ELF-1 (cell line): ENCODE measurements at places on chromosomes 12 and 14.

GRCh38 chr12:124685689-124686369, 118.4 kb upstream of the NCOR2 start:
- DNase-seq: peak; percentile 55

DNA sequence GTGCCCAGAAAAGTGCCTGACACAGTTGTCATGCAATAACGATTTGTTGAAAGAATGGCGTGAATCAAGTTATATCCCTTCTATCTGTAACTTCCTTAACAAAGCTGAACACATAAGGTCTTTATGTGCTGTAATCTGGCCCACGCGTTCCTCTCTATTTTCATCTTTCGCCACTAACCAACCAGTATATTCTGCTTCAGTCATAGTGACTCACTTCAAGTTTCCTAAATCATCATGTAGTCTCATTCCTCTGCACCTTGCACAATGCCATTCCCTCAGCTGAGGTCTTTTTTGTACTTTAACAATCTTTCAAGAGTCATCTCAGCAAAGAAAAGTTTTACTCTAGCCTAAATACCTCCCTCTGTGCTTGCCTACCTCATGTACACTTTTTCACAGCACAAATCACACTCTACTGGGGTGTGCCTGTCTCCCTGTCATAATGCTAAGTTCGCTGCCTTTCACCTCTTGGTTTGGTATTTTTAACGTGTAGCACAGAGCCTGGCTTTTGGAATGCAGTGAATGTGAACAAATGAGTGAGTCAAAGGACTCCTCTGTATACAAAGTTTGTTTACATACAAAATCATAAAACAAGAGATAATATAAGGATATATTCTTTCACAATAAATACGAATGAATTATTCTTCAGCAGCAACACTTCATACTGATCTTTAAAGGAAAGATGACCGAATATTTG, 2.9 kb upstream of the CMAS start:
- no peak for DNase-seq

GRCh38 chr12:38713294-38713693, 192.1 kb downstream of the CPNE8 start:
- DNase-seq: no peak

GRCh38 chr12:47102406-47102805, 22.6 kb upstream of the AMIGO2 start:
- DNase-seq: no peak

DNA sequence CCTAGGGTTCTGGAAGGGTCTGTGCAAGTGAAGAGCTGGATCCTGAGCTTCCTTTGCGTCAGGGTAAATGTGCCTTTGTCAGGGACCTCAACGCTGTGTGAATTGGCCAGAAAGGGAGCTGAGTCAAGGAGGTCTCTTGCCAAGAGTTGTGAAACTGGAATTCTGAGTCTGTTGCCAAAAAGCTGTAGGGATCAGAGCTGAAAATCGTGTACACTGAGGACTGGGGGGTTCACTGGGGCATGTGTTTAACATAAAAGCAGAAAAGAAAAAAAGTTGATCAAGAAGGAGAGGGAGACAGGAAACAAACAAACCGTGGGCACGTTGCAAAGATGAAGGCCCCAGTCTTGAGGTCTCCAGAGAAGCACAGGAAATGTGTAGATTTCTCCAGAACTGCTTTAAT, 1081.5 kb downstream of the VRK1 start:
- no peak for DNase-seq

GRCh38 chr14:95267306-95267705, 52.4 kb downstream of the CLMN start:
- no peak for DNase-seq

DNA sequence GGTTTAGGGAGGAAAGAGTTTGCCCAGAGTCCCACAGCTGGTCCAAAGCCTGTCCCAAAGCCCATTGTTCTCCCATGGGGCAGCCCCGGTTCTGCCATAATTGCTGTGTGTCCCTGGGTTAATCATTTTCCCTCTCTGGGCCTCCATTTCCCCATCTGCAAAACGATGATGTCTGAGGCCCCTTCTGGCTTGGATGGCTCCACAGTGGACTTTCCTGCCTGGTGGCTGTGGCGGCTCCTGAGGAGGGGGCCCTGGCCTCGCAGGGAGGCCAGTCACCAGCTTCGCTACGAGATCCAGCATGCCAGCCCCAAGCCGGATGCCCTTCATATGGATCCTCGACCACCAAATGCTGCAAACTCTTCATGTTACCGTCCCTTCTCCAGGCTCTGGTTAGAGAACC, 37.5 kb upstream of the PPP1R13B start:
- DNase-seq: no peak

DNA sequence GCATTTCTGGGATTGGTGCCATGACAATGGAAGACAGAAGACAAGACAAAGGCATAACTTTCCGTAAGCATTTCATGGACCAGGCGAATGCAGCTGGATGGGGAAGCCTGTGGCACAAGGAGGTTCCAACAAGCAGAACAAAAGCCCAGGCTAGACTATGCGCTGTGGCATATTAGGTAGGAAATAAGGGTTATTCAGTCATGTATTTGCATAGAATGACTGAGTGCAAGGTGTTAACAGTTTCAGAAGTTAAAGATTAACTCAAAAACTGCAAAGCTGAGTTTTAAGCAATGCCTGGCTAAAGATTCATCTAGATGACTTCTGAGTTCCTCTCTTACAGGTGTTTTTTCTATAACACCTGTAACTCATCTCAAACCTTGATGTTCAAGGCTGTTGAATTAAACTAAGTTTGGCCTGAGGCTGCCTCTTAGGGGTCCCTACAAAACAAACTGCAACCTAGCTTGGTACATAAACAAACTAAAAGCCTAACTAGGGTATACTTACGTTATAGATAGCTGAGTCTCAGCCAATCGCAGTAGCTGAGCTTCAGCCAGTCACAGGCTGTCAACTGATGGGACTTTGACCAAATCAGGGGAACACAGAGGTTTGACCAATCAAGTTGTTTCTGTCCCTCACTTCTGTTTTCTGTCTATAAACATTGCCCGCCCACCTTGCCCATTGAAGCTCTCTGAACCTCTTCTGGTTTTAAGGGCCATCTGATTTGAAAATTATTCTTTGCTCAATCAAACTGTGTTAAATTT, 52.2 kb upstream of the PLBD1 start:
- no peak for DNase-seq

GRCh38 chr14:55116246-55117030, 12.6 kb upstream of the LGALS3 start:
- no peak for DNase-seq

DNA sequence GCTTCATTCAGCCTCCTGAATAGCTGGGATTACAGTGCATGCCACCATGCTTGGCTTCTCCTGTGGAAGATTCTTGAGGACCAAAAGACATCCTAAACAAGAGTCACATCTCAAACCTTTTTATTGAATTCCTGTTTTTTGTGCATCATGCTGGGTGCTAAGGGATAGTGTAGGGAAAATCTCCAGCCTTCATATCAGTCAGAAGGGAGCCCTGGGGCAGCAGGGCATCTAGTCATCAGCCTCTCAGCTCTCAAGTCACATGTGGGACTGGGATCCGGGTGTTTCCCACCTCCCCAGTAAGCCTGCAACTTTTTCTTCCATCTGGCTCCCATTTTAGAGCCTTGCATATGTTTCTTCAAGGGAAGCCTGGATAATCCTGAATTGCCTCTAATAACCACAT, 25.1 kb upstream of the OASL start:
- no peak for DNase-seq

- DNase-seq: no peak
Measured at GRCh38 chr12:27449026-27449425, 2.5 kb downstream of the SMCO2 start.
